ENCODE measurements at places on chromosomes 5 and 9.

DNA sequence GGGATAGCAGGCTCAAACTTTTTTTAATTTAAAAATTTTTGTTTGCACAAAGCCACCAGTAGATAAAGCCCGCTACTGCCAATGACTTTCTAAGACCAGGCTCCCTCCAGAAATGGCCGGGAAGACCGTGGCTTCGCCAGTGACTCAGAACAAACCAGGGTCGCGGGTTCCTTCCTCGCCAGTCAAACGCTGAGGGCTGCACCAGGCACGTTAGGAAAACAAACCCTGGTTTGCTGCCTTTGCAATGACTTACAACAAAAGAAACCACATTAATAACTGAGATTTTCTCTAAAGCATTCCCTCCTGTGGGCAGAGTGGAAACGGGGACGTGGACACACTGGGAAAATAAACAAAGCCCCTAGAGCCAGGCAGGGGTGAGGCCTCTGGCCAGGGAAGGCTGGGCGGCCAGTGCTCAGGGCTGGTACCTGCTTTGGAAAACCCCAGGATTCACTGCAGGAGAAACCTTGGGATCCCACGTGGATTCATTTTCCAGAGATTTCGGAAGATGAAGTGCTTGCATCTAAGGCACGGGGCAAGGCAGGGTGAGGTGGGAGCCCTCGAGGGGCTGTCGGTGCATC lies 3.8 kb downstream of the PRRX2 start:
- no peak for DNase-seq

GRCh38 chr5:95331358-95331757 lies 46.5 kb upstream of the MCTP1 start:
- DNase-seq = no peak

GRCh38 chr5:129716235-129716634 lies 31.7 kb upstream of the MINAR2 start:
- DNase-seq = no peak

GRCh38 chr9:123345567-123345955 lies 10.4 kb upstream of the CRB2 start:
- no peak for DNase-seq

- no peak for DNase-seq
These were observed 25.0 kb upstream of the TRIM36 start for GRCh38 chr5:115194676-115195075.

GRCh38 chr5:138972836-138973235 lies 97.7 kb upstream of the LRRTM2 start:
- DNase-seq = no peak

- DNase-seq = no peak
These were observed 10.0 kb upstream of the INSL6 start for GRCh38 chr9:5195463-5195862.

DNA sequence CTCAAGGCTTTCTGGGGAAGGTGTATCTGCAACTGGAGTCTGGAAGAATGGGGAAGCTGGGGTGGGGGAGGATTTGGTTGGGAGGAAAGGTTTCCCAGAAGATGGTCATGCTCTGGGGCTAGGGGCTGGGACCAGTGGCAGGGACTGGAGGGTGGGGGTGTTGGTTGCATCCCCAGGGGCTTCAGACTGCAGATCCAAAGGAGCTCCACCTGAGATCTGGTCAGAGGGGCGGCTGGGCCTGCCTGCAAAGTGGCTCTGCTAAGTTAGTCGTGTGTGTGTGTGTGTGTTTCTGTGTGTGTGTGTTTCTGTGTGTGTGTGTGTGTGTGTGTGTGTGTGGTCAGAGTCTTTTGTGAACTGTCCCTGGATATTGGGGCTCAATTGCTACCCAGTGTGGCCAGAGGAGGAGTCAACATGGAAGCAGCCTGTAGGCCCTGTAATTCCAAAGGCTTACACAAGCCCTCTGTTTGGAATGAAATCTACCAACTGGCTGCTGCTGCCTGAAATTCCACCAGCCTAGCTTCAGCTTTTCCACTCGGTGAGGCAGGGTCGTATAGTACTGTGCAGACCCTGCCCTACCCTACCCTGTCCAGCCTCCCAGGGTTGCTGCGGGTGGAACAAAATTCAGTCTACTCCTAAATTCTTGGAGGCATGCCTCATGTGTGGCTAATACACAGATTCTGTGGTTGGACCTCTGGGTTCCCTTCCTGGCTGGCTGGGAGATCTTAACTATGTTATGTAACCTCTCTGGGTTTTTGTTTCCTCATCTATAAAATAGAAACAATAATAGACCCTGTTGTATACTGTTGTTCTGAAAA lies 12.5 kb upstream of the SYNPO start:
- DNase-seq = no peak

- no peak for DNase-seq
These were observed 8.6 kb downstream of the FOXI1 start for GRCh38 chr5:170114271-170114670.

DNA sequence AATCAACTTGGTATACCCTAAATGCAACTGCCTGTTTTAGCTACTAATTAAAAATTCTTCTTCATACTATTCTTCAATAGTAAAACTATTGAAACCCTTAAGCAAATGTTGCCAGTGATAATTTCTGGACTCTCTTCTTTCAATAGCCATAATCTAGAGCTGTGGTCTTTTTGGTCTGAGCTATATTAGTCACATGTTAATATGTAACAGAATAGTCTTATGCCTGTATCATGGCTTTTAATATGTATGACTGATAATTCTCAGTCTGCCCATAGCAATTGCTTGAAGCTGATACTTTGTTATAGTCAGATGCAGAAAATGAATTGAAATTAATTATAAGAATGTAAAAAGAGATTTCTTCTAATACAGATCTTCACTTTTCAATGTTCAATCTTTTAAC lies 1871.9 kb upstream of the CDH6 start:
- no peak for DNase-seq

DNA sequence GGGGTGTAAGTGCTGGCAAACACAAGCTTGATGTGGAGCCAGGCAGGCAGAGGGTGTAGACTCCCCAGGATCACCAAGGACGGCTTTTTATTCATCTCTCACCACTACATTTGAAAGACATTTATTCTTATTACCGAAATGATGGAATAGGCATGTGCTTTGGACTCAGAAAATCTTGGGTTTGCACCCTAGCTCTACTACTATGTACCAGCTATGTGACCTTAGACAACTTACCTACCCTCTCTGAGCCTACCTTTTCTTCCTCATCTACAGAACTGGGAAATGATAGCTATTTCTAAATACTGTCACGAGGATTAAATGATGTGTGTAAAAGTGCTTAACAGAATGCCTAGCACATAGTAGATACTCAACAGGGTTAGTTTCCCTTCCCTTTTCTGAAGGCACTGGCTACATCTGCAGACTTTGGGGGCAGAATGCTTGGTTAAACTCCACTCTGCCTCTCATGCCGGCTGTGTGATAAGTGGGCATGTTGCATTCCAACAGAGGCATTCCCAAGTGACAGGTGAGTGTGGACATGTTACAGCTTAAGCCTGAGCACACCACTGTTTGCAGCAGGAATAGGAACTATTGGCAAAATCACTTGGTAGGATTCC lies 94.8 kb downstream of the SLC1A3 start:
- no peak for DNase-seq

DNA sequence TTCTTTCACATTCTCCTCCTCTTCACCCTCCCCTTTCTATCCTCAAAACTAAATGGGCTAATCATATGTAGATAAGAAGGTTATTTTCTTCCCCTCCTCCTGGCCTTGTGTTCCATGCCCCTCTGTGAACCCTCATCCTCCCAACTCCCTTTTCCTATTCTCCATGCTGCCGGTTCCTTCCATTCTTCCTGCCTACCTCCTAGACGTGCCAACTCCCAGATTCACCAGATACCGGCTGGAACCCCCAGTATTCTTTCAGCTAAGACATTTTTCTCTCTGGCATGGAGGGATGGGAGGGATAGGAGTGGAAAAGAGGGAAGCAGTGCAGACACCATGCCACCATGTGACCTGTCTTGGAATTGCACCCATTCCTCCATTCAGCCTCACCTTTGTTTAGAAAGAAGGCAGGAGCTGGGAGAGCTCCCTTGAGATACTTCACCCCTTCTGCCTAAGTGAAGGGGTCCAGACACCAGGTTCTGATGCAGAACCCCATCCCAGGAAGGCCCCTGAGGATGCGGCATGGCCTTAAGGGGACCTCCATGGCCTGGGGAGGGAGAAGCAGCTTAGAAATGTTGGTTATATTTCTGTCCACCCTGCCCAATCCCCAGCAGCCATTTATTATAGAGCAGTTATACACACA lies 4.8 kb downstream of the DNAJB5 start:
- DNase-seq = no peak

- no peak for DNase-seq
These were observed 161.0 kb upstream of the SLC12A2 start for GRCh38 chr5:127922603-127923002.

GRCh38 chr5:153187503-153187902 lies 303.0 kb upstream of the GRIA1 start:
- no peak for DNase-seq

DNA sequence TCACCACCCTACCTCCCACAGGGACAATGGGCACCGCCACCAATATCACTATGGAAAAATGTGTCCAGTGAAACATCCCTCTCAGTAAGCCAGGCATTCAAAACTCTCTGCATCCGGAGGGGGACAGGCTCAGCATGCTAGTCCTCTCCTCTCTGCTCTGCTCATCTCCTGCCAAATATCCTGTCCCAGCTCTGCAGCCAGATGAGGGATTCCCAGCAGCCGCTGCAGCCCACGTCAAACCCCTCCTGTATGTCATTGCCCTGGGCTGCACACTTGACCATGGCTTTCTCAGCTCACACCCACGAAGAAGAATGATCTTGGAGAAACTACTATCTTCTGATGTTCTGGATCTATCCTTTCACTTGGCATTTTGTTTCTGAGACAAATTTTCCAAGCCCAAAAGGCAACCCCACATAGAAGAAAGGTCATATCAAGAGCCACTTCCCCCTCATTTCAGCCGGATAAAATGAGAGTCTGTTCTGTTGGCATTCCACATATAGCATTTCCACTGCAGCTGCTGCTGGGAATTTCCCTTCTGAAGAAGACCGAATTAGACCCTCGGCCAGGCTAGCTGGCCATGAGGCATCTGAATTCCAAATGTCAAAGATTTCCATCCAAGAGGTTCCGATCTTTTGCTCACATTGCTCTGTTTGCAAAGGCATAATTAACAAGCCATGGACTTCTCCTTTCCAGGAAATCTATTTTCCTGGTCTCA lies 338.0 kb downstream of the ACTL7B start:
- no peak for DNase-seq

DNA sequence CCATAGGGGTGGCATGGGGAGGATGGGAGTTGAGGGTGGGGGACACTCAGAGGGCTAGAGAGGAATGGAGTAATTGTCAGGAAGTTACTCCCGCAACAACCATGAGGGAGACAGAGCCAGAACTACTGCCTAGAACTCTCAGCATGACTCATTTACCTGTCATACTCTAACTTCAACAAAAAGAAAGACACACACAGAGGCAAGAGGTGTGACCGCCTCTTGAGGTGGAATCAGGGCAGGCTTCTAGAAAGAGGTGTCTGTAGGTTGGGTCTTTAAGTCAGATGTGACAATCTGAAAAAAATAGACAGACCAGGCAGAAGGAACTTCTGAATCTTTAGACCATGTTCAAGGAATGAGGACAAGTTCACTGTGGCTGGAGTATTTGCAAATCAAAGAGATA lies 73.4 kb downstream of the GABBR2 start:
- no peak for DNase-seq

Data from CD4-positive, alpha-beta T cell treated with Interferon alpha-2 for 1 hour (primary cell).